ENCODE measurements at places on chromosomes 5 and 9. TPM values are rescaled to one million over a fixed set of nuclear protein-coding genes. Genes with fewer than 3 reads are reported as not detected.

The COL5A1 gene
- 407 TPM for total RNA-seq

The FOXD4L3 gene
- not detected for total RNA-seq

The HACD4 gene
- 5.1 TPM for total RNA-seq

The CCDC187 gene
- total RNA-seq, result 0.66 TPM

The PRSS3 gene
- total RNA-seq, result not detected

The TRPM3 gene
- total RNA-seq, result 207 TPM

The F2RL2 gene
- total RNA-seq, result 4.0 TPM

The HAND1 gene
- not detected for total RNA-seq

The ARL14EPL gene
- not detected for total RNA-seq

The MARCHF6 gene
- total RNA-seq, result 262 TPM

The FBN2 gene
- 145 TPM for total RNA-seq

The SPATA24 gene
- total RNA-seq, result 2.8 TPM

The FGF1 gene
- 3.8 TPM for total RNA-seq

Measured in camera-type eye (tissue), 1 donor.